ENCODE measurements at places on chromosomes 7 and 10.

DNA sequence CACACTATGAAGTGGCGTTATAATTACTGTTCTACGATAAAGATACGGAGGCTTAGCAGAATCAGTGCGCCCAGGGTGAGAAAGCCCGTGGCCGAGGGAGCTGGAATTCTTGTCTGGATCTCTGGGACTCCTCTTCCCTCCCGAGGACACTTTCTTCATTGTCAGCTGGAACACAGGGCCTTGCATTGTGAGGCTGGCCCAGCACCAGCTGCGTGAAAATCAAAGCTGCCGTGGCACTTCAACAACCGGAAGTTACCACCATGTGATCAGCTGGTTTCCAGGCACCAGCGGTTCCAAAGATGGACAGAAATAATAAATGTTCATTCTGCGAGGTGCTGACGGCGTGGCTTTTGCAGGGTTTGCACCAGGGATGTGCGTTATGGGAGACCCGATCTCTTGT lies 234.0 kb upstream of the PITRM1 start:
- peak; percentile 84 for DNase-seq

DNA sequence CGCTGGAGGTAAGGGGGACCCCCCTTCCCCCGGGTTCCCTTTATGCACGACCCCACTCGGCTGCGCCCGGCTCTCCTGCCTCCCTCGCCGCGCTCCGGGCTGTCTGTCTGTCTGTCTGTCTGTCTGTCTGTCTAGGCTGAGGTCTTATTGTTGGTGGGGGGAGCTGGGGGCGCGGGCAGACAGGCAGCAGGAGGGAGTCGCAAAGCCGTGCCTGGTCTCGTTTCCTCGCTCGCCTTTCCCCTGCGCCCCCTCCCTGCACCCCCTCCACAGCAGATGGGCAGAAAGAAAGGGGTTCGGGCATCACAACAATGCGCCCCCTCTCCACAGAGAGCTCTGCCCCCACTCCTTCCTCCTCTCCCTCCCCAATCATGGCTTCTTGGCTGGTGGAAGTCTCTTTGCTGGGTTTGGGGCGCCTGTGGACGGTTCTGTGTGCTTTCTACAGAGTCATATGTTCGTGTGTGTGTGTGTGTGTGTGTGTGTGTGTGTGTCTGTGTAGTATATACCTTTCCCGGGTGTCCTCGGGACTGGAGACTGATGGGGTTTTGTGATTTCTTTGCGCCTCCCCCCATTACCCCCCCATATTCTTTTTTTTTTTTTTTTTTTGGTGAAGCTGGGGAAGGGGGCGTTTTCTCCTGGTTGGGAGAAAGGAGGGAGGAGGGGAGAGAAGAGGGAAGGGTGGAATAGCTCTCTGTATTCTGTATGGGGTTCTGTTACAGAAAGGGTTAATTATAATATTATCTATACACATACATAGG lies 1.9 kb downstream of the AUTS2 start:
- no peak for DNase-seq

GRCh38 chr10:5589011-5589660 lies 64.4 kb downstream of the CALML3 start:
- DNase-seq: no peak

- DNase-seq: no peak
These were observed 25.7 kb downstream of the NUB1 start for GRCh38 chr7:151367284-151367683.

DNA sequence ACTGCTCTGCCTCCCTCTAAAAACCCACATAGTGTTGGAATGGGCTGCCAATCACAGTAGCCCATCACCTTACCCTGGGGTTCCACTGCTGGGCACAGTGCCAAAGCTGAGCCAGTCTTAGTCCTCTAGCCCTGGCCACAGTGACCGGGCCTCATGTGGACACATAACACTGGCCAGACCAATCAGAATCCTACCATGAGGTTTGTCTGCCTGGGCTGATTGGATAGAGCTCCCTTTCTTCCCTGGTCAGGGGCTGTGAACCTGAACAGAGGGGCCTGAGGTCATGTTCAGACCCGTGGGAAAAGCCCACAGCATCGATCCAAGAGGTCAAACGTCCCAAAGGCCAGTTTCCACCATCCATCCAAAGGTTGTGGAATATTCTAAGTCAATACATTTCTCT lies 6.1 kb downstream of the DLG5 start:
- no peak for DNase-seq

DNA sequence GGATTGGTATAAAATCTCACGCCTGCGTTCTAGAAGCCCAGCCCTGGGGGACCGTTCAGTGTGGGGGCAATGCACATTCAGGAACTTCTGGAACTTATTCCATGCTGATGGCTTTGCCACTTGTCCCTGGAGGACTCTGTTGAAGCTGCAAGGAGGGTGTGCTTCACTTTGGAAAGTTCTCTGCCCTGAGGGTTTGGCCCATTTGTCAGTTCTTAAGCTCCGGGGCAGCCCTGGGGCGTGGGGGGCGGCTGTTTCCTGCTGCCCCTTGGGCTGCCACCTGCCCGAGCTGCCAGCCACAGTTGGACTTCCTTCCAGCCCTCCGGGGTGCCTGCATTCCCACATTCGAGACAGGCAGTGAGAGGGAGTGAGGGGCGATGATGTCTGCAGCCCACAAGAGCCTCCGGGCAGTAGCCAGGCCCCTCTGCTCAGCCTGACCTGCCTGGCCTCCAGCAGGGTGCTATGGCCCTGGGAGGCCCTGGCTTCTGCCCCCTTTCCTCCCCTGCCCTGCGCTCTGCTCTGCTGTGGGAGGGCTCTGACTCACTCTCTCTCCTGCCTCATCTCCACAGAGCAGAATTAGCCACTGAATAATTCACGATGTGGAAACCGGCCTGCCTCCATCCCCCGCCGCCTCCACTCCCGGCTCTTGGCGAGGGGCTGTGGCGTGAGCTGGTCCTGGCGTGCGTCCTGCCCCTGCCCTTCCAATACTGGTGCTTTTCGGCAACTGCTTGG lies 1.9 kb downstream of the TTYH3 start:
- DNase-seq: no peak

- no peak for DNase-seq
These were observed 23.0 kb upstream of the SNX13 start for GRCh38 chr7:17963281-17963680.

DNA sequence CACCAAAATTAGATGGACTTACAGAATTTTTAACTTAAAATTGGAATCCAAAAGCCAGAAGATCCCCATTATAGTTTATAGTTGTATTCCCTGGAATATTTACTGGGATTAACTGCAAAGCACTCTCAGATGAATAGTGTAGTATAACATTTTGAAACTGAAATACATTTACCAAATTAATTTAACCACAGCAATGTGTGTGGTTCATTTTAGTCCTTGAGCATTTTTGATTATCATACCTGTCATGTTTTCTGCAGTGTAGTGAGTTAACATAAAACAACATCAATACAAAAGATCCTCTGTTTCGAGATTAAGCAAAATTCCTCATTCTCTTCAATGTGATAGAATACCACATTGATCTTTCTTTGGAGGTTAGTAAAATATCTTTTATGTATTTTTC lies 3.7 kb downstream of the VIM start:
- no peak for DNase-seq

DNA sequence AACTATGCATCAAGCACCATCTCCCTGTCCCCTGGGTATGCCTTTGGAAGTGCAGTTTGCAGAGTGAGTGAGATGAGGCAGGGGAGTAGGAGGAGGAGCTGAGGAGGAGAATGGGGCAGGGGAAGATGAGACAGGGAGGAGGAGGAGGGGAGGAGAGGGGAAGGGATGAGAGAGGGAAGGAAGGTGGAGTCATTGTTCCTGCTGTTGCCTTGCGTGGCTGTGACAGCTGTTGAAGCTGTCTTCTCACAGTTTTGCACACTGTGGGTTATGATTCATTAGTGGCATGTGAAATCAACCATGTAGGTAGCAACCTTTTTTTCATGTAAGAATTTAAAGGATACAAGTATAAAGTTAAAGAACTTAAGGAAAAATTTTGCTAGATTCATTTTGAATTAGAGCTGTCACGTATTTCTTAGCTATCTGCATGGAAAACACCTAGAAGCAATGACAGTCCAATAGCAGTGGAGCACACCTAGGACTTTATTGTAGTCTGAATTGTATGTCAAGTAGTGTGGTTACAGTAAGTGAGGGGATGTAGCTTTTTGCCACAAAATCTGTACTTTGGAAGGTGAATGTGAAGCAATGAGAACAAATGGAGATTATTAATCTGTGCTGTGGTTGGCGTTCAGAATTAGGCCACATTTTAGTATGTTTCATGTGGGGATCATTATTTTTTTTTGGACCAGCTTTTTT lies 21.7 kb downstream of the CCM2 start:
- DNase-seq: peak; percentile 78

GRCh38 chr10:120039826-120040225 lies 147.3 kb downstream of the SEC23IP start:
- no peak for DNase-seq

- DNase-seq: no peak
These were observed 19.8 kb upstream of the TRIL start for GRCh38 chr7:28977881-28978280.

GRCh38 chr7:98137826-98138151 lies 31.1 kb downstream of the LMTK2 start:
- DNase-seq: no peak

DNA sequence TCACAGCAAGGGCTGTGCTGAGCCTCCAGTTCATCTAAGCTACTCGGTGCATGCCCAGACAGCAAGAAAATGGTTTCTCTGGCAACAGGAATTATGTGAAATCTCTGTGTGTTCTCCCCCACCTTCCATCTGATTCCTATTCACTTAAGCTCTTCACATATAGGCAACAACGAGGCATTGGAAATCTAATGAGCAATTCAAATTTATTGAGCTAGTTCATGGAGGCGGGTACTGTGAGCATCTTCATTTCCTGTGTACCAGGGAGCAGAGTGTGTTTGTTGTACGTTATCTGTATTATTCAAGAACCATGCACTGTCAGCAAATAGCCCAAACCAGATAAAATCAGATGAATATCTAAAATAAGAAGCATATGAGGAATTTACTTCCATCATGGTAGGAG lies 739.1 kb downstream of the MAGI2 start:
- no peak for DNase-seq

DNA sequence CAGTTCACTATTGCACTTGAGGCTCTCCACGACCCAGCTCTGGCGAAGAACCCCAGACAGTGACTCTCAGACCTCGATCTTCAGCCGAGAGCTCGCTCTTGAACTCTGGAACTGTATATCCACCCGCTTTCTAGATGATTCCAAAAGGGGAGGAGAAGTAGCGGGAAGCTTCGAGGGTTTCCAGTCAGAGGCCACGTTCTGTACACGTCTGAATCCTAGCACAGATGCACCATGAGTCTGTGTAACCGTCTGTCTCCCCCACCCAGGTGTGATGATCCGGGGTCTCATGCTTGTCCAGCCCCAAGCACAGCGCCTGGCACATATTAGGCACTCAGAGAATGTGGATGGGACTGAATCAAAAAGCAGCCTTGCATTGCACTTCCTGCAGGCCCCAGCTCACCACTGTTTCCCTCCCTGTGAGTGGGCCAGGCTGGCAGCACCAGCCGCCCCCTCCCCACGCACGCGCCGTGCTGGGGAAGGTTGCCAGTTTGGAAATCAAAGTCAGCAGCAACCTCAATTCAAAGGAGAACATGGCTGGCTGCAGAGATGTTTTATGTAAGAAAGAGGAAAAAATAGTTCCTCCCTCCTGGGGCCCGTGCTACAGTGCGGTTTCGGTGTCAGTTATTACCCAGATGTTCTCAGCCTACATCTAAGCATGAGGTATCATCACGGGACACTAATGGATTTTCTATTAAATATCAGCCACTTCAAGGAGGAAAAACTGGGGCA lies 5.7 kb downstream of the GRID2IP start:
- DNase-seq: peak; percentile 22

GRCh38 chr10:132229834-132230556 lies 43.2 kb downstream of the DPYSL4 start:
- DNase-seq: no peak

DNA sequence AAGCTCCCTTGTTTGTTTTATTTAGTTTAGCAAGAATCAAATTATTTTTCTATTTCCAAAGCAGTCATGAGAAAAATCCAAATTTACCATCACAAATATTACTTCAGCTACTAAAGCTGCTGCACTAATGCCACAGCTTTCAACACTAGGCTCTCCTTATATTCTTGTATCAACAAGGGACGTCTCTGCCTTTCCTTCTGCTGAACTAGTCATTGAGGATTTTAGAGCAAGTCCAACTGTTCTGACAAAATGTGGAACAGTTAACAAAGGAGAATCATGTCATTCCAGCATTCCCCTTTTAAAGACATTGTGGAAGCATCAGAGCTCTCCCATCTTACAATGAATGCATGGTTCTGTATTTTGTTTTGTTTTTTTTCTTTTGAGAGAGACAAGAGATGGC lies 28.6 kb downstream of the FAM13C start:
- no peak for DNase-seq

GRCh38 chr10:29501692-29502091 lies 133.1 kb downstream of the SVIL start:
- no peak for DNase-seq

- no peak for DNase-seq
These were observed 120.0 kb upstream of the PLPP4 start for GRCh38 chr10:120336911-120337540.

DNA sequence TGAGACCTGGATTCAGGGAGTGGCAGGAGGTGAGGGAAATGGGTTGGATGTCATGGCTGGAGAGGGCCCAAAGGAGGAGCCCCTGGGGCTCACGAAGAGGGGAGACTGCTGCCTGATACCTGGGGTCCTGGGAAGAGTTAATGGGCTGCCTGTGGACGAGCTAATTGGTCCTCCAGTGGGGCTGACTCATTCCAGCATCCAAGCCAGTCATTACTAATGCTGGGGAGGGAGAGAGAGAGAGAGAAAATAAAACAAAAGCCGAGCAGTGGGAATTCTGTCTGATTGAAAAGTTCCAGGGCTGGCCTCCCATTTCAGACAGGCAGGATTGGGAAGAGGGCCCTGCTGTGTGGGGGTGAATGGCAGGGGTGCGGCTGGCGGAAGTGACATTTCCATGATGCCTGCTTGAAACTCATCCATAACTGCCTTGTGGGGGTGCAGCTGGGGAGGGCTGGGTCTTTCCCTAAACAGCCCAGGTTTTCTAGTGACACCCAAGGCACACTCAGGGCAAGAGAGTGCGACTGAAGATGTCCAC lies 297.8 kb downstream of the RPS24 start:
- no peak for DNase-seq

- peak; percentile 74 for DNase-seq
These were observed 122.3 kb upstream of the LYZL2 start for GRCh38 chr10:30751678-30752331.

DNA sequence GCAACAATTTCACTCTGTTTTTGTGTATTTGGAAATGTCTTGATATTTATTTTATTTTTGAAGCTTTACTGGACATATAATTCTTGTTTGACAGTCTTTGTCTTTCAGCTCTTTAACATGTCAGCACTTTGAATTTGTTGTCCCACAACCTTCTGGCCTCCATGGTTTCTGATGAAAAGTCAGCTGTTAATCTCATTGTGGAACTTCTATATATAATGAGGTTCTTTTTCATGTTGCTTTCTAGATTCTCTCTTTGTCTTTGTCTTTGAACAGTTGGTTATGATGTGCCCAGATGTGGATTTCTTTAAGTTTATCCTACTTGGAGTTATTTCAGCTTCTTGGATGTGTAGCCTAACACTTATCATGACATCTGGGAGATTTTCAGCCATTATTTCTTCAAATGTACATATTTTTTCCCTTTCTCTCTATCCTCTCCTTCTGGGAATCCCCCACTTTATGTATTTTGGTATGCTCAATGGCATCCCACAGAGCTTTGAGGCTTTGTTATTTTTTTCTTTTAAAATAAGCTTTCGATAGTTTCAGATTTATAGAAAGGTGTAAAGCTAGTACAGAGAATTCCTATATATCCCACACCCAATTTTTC lies 9.5 kb upstream of the LMTK2 start:
- no peak for DNase-seq

GRCh38 chr7:43625980-43626379 lies 43.1 kb downstream of the STK17A start:
- no peak for DNase-seq

All from nucleus accumbens (tissue), 56 donors.